Cortex of kidney (tissue), 1 donor: ENCODE measurements at places on chromosomes 11 and 22.

GRCh38 chr11:15139958-15140659, 25.4 kb downstream of the INSC start:
- no peak for DNase-seq

DNA sequence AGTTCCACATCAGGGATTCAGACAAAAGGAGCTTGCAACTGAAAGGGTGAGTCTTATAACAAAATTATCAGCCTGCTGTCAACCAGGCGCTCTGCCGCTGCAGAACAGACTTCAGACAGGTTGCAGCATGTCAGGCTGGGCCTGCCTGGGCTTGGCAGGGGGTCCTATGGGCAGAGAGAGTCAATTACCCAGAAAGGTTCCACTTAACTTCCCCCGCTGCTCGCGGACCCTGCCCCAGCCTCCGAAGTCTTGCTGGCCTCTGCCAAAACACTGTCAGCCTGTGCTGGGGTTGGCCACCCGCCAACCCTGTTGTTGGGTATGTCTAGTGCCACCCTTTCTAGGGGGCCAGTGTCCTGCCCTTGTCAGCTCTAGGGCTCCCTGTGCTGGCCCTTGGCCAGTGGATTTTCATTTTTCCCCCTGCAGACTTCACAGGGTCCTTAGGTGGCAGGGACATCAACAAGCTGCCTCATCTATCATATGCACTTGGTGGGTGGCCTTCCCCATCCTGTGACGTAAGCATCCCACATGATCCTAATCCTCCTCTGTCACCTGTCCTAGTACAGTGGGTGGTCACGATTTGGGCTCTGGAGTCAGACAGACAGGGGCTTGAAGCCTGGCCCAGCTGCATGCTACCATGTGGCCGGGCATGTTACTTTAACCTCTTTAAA, 166.5 kb upstream of the CADM1 start:
- no peak for DNase-seq

DNA sequence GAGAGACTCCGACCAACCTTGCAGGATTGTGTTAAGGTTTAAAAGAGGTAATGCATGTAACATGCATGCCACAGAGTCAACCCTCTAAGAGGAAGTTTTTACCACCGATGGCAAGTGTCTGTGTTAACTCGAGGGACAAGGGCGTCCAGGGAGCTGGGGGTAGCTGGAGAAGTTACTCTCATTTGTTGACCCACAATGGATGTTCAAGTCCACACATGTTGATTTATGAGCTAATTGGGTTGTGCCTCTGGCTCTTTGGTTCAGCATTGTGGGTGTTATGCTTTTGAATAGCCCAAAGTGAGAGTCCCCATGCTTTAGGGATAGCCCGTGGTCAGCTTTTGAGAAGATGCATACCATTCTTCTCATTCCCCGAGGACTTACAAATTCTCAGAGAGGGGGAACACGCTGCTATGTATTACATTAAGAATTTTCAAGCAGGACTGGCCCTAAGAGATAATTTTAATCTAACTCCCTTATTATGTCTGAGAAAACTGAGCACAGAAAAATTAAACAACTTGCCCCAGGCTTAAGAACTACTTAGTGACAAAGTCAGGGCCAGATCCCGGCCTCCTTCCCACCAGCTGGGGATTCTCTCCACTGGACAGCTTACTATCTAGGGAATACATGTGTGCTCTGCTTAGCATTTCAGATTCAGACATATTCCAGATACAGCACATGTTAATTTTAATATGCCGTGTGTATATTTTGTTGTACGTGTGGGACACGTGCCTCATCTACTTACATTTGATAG, 5.2 kb upstream of the PLET1 start:
- no peak for DNase-seq

GRCh38 chr11:47918882-47919495, 61.4 kb upstream of the PTPRJ start:
- DNase-seq = no peak

DNA sequence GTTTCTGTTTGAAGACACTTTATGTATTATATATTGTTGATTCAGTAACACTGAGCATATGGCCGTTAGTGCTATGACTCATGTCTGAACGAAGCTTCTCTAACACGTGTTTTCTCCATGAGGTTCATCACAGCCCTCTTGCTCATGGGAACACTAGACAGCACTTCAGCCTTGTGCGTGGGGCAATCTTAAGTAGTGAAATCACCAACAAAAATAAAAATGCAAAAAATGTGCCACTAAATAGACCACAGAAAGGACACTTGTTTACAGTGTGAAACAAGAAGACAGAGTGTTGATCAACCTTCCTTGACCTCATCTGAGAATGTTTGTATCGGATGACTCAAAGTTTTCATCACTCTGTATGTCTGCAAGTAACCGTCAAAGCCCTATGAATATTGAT, 94.5 kb downstream of the FDX1 start:
- no peak for DNase-seq

GRCh38 chr11:70472240-70472639, 73.9 kb downstream of the CTTN start:
- no peak for DNase-seq

- DNase-seq = no peak
Measured at GRCh38 chr22:33520904-33521780, 399.1 kb downstream of the LARGE1 start.

- DNase-seq = no peak
Measured at GRCh38 chr11:68077617-68078582, 39.1 kb downstream of the TCIRG1 start.

DNA sequence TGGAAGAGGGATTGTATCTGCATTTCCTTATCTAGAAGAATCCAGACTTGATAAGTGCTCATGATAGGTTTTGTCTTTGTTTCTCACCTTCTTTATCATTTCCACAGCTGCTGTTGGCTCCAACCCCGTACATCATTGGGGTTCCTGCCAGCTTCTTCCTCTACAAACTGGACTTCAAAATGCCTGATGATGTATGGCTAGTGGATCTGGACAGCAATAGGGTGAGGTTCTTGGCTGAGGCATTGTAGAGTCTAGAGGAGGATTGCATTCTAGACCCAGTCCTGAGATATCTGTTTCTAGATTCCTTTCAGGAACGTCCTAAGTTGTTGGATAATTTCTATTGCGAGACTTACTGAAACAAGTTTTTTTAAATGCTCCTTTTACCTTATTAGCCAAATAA, 8.1 kb downstream of the MADD start:
- DNase-seq = no peak
